ENCODE measurements at places on chromosomes 3 and 15.

- no peak for DNase-seq
Observed at GRCh38 chr3:64674591-64675076, 13.2 kb downstream of the ADAMTS9 start.

- DNase-seq = no peak
Observed at GRCh38 chr15:70050970-70051369, 46.7 kb downstream of the TLE3 start.

DNA sequence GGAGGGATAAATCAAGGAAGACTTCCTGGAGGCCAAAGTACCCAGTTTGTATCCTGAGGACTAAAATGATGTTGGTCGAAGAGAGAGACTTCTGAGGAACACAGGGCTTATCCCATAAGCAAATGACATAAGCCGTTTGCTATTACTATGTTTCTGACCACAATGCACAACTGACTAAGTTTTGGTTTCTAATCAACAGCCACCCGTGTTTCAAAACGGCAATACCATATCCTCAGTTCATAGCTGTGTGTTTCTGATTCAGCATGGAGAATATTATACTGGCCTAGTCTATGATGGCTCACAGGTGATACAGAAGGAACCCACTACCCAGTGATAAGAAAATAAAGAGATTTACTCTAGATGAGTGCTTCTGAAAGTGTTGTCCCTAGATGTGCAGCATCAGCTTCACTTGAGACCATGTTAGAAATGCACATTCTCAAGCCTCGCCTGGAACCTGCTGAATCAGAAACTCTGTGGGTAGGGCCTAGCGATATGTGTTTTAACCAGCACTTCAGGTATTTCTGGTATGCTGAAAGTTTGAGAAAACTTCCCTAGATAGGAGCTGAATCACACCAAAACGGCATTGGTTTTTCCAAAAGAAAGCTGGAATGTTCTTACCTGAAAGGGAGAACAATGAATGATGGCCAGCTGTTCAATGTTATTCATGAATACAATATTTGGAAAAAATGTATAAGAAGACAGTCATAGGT lies 639.7 kb upstream of the NR2F2 start:
- no peak for DNase-seq

- DNase-seq = no peak
Observed at GRCh38 chr15:99371180-99372103, 120.2 kb downstream of the LRRC28 start.

DNA sequence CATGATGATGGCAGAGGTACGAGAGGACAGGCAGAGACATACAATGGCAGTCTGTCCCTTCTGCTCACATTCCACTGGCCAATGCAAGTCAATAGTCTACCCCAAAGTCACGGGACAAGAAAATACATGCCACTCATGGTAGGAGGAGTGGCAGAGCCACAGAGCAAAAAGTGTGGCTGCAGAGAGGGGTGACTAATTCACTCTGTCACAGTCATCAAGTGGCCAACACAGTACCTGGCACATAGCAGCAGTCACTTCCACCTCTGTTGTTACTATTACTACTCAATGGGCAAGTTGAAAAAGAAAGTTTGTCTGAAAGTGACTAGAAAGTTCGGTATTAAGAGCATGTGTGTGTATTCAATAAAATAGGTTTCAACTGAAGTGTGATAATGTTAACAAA lies 91.4 kb downstream of the SMAD3 start:
- no peak for DNase-seq

DNA sequence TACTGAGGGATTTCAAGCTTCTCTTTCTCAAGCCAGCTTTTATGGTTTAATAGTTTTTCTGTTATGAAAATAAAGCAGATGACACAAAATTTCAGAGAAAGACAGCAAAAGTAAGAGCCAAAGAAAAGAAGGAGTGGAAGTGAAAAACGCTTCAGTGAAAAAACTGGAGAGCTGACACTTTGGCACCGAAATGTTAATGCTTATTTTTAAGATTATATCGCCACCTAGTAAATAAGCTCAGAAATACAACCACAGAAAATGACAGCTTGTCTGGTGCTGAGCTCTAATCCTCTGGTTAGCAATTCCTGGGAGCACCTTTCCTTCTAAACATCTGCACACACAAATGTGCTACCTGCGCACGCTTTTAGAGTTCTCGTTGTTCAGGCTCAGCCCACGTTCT lies 101.6 kb downstream of the ZPLD1 start:
- no peak for DNase-seq

DNA sequence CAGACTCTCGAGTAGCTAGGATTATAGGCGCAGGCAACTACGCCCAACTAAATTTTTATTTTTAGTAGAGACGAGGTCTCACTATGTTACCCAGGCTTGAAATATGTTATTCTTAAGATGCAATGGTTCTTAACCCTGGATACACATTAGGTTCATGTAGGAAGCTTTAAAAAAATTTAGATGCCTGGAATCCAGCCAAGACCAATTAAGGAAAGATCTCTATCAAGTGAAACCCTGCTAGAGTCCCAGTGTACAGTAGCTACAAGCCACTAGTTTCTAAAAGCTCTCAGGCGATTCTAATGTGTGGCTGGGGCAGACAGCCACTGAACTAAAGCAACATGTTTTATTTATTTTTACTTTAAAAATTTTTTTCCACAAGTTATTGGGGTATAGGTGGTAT lies 33.2 kb downstream of the TRIM69 start:
- no peak for DNase-seq

GRCh38 chr15:63086271-63086670 lies 35.4 kb upstream of the LACTB start:
- DNase-seq = no peak

GRCh38 chr15:67812241-67812644 lies 13.1 kb upstream of the SKOR1 start:
- no peak for DNase-seq

DNA sequence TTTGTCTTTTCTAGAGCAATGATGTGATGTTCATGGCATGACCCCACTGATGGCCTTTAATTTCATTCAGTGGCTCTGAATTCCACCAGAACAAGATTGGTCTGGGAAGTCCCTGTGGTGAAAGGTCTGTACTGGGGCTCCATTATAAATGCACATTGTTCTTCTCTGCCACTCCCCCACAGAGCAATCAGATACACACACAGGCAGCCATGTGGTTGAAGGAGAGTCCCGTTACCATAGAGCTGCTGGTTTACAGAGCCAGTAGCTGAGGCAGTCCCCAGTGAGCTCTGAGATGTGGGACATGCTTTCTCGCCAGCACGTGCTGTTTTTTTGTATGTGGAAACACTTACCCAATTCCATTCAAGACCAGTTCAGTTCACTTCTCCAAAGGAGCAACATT lies 172.7 kb upstream of the TRIM42 start:
- DNase-seq = no peak

- DNase-seq = no peak
Observed at GRCh38 chr15:25186906-25187645, 232.3 kb downstream of the SNRPN start.

GRCh38 chr15:60328852-60329443 lies 68.8 kb downstream of the ANXA2 start:
- no peak for DNase-seq

GRCh38 chr15:74043425-74044266 lies 38.7 kb downstream of the GOLGA6A start:
- no peak for DNase-seq

GRCh38 chr3:124078953-124079911 lies 87.3 kb upstream of the ROPN1 start:
- DNase-seq = peak; percentile 4

- no peak for DNase-seq
Observed at GRCh38 chr3:55474213-55474632, 12.9 kb downstream of the WNT5A start.

- no peak for DNase-seq
Observed at GRCh38 chr3:149180057-149180573, 41.5 kb downstream of the CP start.

- DNase-seq = no peak
Observed at GRCh38 chr3:194654443-194654842, 17.5 kb downstream of the LSG1 start.

DNA sequence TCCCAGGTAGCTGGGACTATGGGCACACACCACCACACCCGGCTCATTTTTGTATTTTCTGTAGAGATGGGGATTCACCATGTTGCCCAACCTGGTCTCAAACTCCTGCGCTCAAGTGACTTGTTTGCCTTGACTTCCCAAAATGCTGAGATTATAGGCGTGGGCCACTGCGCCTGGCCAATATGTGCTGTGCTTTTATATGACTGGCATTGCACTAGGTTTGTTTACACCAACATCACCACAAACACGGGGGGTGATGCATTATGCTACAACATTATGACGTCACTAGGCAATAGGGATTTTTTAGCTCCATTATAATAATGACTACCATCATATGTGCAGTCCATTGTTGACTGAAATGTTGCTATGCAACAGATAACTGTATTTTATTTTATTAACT lies 6.9 kb downstream of the APH1B start:
- DNase-seq = no peak

DNA sequence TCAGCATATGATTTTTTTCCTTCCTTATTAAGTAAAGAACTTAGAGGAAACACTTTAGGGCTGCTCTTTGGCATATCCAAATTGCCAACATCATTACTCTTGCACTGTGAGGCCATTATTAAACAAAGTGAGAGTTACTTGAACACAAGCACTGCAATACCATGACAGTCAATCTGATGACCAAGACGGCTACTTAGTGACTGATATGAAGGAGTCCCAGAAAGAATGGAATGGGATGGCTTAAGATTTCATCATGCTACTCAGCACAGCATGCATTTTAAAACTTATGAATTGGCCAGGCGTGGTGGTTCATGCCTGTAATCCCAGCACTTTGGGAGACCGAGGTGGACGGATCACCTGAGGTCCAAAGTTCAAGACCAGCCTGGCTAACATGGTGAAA lies 55.2 kb downstream of the FAM98B start:
- DNase-seq = no peak

GRCh38 chr3:169218314-169218983 lies 445.1 kb downstream of the MECOM start:
- no peak for DNase-seq

GRCh38 chr3:98843266-98843959 lies 58.1 kb downstream of the DCBLD2 start:
- DNase-seq = no peak

- no peak for DNase-seq
Observed at GRCh38 chr15:56261854-56262509, 18.3 kb upstream of the RFX7 start.

- DNase-seq = no peak
Observed at GRCh38 chr3:184868477-184868876, 56.5 kb downstream of the VPS8 start.

DNA sequence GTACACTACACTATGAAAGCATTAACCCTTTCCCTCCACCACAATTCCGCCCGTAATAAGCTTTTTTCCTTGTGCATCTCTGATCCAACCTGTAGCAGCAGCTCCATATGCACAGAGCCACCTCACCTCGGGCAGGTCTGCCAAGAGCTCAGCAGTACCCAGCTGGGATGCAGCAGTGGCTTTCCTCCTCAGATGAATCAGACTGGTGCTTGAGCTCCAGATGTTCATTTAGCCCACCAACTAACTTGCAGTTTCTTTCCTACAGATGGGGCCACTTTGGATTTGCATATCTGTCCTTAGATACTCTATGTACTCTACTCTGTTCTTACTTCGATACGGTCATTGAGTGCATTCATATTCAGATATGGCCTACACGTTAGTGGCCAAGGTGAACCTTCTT lies 14.8 kb upstream of the FSIP1 start:
- no peak for DNase-seq

GRCh38 chr15:66269326-66270090 lies 16.0 kb upstream of the MEGF11 start:
- peak; percentile 2 for DNase-seq

DNA sequence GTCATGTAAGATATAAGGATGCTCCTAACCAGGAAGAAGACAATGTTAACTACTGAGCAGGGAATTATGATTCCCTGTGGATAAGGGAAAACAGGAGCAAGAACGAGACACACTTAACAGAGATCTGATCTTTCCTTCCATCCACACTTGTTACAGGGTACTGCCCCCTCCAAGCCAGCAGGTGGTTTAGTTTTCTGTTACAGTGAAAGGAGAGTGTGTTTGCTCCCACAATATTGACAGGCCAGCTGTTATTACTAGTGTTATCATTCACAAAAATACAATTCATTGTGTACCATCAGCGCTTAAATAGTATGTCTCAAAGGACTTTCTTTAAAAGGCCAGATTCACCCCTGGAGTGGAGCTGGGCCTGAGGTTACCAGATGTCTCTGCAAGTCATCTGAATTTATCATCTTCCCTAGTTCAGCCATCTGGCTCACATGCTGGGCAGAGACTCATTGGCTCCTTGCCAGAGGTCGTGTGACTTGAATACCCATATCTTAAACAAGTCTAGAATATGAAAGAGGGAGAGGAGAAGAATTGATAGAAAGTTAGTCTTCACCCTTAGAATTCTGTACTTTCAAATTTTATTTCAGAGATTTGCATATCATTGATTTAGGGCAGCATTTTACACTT lies 16.8 kb upstream of the FMN1 start:
- DNase-seq = no peak

DNA sequence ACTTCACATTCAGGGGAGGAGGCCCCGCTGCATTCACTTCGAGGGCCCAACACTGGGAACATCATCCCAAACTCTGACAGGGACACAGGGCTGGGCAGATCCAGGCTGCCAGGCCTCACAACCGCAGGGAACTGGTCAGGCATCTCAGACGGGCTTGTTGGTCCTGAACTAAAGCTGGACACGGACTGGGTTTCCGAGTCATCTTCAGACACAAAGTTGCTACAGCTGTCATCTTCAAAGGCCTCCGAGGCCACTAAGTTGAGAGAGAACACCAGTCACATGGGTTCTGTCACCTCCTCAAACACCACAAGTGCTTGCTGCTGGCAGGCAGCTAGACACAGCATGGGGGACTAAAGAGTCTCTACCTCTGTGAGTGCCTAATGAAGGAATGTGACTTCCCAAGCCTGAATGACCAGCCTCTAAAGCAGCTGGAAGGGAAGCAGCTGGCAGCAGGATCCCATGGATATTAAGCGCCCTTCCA lies 50.9 kb downstream of the CAPN7 start:
- no peak for DNase-seq

GRCh38 chr3:178397202-178397601 lies 139.0 kb upstream of the KCNMB2 start:
- DNase-seq = no peak

DNA sequence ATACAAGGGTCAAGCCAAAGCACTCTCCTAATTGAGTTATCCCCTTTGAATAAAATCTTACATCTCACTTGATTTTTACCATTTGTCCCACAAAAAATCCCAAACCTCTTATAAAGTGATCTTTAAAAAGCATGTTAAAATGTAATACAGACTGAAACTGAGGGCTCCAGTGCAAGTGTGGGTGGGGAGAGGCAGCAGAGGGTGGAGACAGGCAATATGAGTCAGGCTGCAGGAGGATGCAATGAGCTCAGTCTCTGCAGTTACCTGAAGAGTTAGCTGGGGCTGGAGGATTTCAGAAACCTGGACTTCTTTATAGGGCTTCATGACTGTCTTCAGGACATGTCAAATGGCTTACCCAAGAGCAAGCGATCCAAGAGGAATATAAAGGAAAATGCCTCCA lies 14.2 kb upstream of the COLQ start:
- no peak for DNase-seq

Data from hippocampal formation (tissue), 2 donors.